Cerebellum (tissue), 4 donors: ENCODE measurements at places on chromosomes 7 and 10. TPM values are rescaled to one million over a fixed set of nuclear protein-coding genes. Genes with fewer than 3 reads are reported as not detected.

GRCh38 chr7:117021986-117022385, 68.7 kb downstream of the ST7 start:
- no peak for DNase-seq

DNA sequence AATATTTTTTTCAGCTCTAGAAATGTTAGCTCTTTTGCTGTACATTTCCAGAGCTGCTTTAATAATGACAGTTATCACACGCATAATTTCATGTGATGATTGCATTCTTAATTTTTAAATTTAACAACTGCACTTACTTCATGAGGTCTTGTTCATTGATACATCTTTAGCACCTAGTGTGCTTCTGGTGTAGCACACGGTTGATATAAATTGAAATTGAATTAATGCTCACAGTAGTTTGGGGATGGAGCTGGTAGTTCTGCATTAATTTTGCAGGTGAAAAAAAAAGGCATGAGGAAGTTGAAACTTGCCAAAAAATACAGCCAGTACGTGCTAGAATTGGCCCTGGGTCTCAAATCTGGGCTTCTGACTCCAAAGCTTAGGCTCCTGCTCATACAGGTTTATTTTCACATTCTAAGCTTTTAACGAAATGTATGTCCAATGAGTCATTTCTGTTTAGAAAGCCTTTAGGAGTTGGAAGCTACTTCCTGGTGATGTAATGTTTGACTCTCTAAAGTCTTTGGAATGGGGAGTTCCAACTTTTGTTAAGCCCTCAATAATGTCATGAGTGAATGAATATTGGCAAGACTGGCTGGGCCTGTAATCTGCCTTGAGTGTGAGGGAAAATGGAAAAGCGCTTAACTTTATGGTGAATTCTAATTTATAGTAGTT, 62.5 kb downstream of the DAGLB start:
- no peak for DNase-seq

The ZNF727 gene
- 0.18 TPM for total RNA-seq

- DNase-seq, result no peak
These were observed 34.8 kb upstream of the SEPHS1 start for GRCh38 chr10:13382703-13383398.

The C10orf62 gene
- 0.73 TPM for total RNA-seq

DNA sequence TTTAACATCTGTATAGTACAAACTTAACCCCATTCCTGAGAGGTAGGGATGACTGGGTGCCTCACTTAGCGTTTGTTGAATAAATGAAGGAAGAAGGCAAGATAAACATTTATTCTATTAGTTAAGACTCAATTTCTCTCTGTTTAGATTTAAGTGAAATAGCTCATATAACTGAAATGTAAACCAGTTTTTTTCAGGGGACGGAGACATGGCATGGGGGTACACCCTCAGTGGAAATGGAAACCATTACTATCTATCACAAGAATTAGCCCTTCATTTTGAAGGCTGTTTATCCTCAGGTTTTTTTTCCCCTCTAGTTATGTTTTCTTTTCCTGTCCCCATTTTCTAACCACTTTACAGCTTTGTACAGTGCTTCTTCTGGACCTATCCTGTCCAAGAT, 35.6 kb upstream of the PDLIM1 start:
- no peak for DNase-seq

The PRTFDC1 gene
- total RNA-seq, result 24.3 TPM

The ITGA8 gene
- 19.8 TPM for total RNA-seq

The CLDN3 gene
- 0.36 TPM for total RNA-seq
